ENCODE measurements at places on chromosomes 4 and X.

GRCh38 chrX:10648614-10649013 lies 28.2 kb upstream of the MID1 start:
- peak; percentile 74 for DNase-seq

- DNase-seq = no peak
Measured at GRCh38 chrX:104728456-104728855, 162.5 kb downstream of the IL1RAPL2 start.

- no peak for DNase-seq
Measured at GRCh38 chrX:18966624-18967023, 17.3 kb downstream of the PHKA2 start.

GRCh38 chr4:137707626-137708025 lies 175.3 kb upstream of the PCDH18 start:
- DNase-seq = peak; percentile 28

DNA sequence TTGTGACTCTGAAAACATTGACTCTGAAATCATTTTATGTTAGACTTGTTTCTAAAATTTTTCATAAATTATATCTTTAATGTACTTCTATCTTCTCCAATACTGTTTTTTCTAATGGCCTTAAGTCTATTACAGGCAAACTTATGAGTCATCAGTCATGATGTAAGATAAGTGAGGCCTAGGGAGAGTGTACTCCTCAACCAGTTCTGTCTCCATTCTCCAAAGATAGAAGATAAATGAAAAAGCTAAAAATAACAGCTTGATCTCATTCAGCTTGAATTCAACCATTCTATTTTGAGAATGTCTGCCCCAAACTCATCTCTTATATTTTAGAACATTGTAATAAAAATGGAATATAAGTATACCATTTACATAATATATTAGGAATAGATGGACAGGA lies 34.5 kb downstream of the STBD1 start:
- peak; percentile 76 for DNase-seq

DNA sequence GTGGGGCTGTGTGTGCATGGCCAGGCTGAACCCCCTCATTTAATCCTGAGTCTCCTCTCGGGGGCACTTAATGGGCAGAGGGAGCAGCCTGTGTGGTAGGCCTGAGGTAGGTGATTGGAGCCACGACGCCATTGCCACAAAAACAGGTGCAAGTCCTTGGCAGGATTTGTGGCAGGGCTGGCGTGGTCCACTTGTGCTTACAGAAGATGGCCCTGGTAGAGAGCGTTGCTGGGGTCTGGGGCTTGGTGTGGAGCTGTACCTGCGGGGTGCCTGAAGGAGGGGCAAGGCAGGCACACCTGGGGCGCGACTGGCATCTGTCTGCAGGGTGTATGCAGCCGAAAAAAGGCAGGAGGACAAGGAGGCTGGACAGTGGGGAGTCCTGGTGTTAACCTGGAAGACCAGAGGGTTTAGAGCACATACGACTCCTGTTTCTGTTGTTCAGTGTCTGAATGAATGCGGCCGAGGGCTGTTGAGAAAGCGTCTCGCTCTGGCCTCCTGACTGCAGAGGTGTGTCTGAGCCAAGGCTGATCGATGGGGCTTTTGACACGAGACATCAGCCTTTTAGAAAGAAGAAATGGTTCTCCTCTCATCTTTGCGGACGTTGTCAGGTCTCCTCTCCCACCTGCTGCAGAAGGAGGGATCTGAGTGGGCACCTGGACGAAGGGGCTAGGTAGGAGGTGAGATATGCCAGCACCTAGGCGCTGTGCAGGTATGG lies 52.0 kb downstream of the TBC1D14 start:
- DNase-seq = no peak

GRCh38 chr4:73676861-73677323 lies 56.7 kb upstream of the RASSF6 start:
- peak; percentile 31 for DNase-seq

- no peak for DNase-seq
Measured at GRCh38 chrX:72009731-72010130, 99.1 kb downstream of the NHSL2 start.

DNA sequence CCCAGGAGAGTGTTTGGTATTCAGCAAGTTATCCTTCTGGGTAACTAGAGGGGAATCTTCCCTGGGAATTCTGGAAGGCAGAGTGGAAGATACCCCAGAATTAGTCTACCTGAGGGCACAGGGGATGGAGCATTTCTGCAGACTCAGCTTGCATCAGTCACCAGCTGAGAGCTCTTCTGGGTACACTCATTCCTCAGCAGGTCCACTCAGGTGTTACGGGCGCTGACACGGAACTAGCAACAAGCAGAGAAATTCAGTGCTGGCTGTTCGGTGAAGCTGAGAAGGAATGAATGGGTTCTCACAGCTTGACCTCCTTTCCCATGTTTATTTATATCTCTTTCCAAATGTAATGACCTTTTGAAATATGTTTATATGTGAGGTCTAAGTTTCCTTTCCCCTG lies 106.0 kb upstream of the PNPLA4 start:
- DNase-seq = no peak

DNA sequence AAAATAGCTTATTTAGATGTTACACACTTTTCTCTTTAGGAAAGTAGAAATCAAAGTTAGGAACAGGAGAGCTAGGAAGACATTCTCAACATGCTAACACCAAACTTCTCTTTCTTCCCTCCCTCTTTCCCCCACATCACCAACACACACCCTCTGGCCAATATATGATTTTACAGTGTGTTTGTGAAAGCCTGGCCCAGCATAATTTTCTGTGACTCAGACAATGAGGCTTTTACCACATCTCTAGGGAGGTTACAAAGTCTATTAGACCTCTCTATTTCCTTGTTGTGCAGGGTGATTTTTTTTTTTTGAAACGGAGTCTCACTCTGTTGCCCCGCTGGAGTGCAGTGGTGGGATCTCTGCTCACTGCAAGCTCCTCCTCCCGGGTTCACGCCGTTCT lies 189.9 kb downstream of the AASDH start:
- peak; percentile 55 for DNase-seq
